Astrocyte (in vitro differentiated cells and primary cell): ENCODE measurements at places on chromosomes 3 and 15.

GRCh38 chr3:129793319-129793718 lies 100.2 kb downstream of the TMCC1 start:
- DNase-seq = no peak

DNA sequence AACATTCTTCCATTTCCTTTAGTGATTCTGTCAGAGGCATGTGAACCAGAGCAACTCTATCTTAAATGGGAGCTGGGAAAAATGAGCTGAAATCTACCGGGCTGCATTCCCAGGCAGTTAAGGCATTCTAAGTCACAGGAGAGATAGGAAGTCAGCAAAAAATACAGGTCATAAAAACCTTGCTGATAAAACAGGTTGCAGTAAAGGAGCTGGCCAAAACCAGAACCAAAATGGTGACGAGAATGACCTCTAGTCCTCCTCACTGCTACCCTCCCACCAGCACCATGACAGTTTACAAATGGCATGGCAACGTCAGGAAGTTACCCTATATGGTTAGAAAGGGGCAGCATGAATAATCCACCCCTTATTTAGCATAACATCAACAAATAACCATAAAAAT lies 66.4 kb downstream of the B3GALNT1 start:
- DNase-seq = peak; percentile 84

GRCh38 chr3:150454085-150454484 lies 46.0 kb downstream of the TSC22D2 start:
- no peak for DNase-seq

DNA sequence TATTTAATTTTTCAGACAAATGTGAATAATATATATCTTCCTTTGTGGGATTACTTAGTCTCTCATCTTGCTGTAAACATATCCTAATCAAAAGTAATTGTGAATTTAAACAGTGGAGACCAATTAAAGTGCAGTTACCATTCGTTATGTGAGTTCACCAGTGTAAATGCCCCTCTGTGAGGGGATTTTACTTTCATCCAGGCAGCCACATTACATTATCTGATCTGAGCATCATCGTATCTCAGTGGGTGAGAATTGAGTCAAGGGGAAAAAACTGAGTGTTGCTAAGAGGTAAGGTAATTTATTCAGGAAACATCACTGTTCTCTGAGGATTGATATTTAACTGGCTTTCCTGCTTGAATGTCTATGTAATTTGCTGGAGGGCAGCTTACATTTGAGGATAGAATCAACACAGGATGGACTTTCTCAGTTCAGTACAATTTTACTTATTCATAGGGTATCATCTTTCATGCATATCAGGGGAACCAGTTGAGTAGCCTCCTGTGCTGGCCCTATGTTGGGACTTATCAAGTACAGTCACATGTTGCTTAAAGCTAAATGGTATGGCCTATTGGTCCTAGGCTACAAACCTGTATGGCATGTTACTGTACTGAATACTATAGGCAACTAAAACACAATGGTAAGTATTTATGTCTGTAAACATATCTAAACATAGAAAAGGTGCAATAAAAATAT lies 219.7 kb downstream of the CD47 start:
- DNase-seq = no peak

GRCh38 chr15:81945014-81945615 lies 100.7 kb downstream of the MEX3B start:
- DNase-seq = no peak

DNA sequence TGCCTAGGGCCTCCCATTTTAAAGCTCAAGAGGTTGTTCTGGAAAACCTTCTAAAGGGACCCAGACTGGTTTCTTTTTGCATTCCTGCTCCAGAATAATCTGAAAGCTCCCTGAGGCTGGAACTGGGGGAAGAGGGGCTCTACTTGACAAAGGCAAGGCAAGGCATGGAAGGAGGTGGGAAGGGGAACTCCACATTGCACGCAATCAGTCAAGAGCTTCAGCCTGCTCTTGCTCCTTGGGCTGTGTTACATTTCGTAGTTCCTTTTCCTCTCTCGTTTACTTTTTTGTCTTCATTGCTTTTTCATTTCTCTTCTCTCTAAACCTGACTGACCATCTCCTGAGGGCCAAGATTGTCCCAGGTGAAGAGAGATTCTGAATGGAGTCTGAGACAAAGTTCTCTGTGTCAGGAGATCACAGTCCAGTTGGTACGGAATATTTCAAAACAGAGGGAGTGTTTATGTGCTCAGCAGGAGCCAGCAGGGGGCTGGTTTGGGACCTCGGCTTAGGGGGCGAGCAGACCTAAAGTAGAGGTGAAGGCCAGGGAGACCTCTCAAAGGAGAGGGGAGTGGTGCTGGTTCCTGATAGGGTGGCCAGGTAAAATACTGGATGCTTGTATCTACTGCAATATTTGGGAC lies 6.0 kb upstream of the KCTD6 start:
- DNase-seq = no peak

- DNase-seq = no peak
These were observed 7.0 kb upstream of the DMXL2 start for GRCh38 chr15:51629612-51630011.
